ENCODE measurements at places on chromosomes 1 and 21. TPM values are rescaled to one million over a fixed set of nuclear protein-coding genes. Genes with fewer than 3 reads are reported as not detected.

- no peak overlapping the region for H3K4me3 ChIP-seq
- H3K4me1 ChIP-seq = no peaks in the 10 kb centered on the region
- no peaks in the 10 kb centered on the region for H3K36me3 ChIP-seq
- no peak overlapping the region for H3K27ac ChIP-seq
- no peaks in the 10 kb centered on the region for H3K27me3 ChIP-seq
- DNase-seq = no peak
Observed at GRCh38 chr1:71640998-71641397, 560.2 kb upstream of the ZRANB2 start.

DNA sequence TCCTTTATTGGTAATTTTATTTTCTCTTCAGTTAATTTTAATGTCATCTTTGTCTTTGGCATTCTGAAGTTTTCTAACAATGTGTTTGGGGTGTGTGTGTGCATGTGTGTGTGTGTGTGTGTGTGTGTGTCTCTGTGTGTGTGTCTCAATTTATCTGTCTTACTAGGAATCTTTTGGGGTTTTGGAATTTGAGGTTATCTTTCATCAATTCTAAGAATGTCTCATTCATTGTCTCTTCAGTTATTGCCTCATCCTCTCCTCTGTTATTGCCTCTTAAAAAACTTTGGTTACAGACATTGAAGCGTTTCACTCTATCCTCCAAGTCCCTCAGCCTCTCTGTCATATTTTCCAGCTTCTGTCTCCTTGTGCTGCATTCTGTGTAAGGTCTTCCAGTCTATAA is 18.1 kb upstream of the SAMD13 start:
- DNase-seq = no peak
- no peaks in the 10 kb centered on the region for H3K36me3 ChIP-seq
- H3K4me1 ChIP-seq = no peaks in the 10 kb centered on the region
- H3K4me3 ChIP-seq = no peak overlapping the region
- H3K27me3 ChIP-seq = no peaks in the 10 kb centered on the region

- DNase-seq = no peak
- H3K36me3 ChIP-seq = no peaks in the 10 kb centered on the region
- no peaks in the 10 kb centered on the region for H3K27me3 ChIP-seq
- no peak overlapping the region for H3K27ac ChIP-seq
- no peak overlapping the region for H3K4me3 ChIP-seq
Observed at GRCh38 chr21:44789880-44790279, 11.7 kb downstream of the UBE2G2 start.

DNA sequence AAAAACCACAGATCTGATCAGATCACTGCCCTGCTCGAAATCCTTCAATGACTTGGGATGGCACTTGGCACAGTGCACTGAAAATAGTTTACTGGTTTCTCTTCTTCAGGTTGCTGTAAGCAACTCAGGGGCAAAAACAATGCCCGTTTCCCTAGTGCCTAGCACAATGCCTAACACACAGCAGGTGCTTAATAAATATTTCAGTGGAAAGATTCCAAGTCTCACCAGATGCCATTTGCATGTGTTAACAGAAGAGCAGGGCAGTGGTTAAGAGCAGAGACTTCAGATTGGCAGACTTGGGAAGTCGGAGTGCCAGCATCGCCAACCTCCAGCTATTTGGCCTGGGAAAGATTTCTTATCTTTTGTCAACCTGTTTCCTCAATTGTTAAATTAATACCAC is 10.9 kb upstream of the METTL25B start:
- peaks cover 16% of the 10 kb centered on the region for H3K36me3 ChIP-seq
- H3K27ac ChIP-seq = no peak overlapping the region
- no peak for DNase-seq
- H3K4me3 ChIP-seq = no peak overlapping the region

DNA sequence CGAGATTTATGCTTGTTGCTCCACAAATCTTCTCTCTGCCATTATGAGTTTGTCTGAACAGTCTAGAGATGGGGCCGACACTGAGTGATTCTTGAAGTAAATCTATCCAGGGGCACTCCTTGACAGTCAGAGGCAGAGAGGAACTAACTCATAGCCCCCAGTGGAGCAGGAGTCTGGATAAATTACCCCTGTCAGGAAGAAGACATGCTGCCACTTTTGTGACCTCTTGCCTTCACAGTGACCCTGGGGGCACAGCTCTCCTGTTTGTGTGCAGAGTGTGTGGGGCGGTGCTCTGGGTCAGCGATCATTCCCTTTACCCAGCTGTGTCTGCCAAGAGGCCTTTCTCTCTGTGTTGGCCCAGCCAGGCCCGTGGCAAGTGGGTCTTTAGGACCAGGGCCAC is 29.5 kb downstream of the PEX14 start:
- no peaks in the 10 kb centered on the region for H3K36me3 ChIP-seq
- no peaks in the 10 kb centered on the region for H3K27me3 ChIP-seq
- no peak overlapping the region for H3K4me3 ChIP-seq

LINGO4 gene
- 0.29 TPM for total RNA-seq

EBNA1BP2 gene
- total RNA-seq = 28.1 TPM

TBX15 gene
- 0.64 TPM for total RNA-seq
